ENCODE measurements at places on chromosomes 1 and 21. TPM values are rescaled to one million over a fixed set of nuclear protein-coding genes. Genes with fewer than 3 reads are reported as not detected.

DNA sequence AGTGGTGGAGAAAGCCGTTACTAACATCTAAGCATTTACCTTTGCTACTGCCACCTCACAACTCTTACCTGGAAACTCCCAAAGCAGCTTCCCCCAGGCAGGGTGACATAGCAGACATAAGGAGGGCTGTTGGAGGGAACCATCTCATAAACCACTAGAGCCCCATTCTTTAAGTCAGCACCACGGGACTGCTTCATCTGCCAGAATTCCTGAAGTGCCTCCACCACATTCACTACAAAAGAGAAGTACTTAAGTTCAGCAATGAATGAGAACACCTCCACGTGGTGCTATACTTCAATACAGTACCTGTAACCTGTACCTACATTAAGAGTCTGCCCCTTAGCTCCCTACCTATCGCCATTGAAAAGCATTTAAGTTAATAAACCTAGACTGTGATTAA, 10.3 kb downstream of the LIX1L start:
- no peak for DNase-seq

Gene HHIPL2
- total RNA-seq: 1.4 TPM

DNA sequence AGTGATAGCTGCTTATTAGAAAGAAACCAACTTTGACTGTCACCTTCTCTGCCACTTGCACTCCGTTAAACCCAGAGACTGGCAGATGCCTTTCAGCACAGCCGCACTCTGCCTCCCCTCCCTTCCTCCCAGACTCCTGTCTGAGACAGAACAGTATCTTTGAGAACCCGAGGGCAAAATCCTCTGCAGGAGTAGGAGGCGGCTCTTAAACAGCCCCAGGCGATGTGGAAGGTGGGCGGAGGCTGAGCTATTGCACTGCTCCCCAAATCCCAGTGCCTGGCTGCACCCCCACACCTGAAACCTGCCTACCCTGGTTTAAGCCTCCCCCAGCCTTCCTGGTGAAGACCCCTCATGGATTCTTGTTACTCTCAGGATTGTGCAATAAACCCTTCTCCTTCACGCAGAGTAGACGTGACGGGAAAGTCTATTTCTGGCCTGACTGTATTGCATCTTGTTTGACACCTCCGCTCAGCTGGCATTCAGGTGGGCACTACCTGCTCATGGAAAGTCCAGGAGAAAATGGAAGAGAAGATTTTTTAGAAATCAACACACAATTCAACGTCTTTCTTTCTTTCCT, 34.4 kb upstream of the IGSF21 start:
- no peak for DNase-seq

GRCh38 chr1:154751690-154752089, 118.4 kb downstream of the KCNN3 start:
- DNase-seq: peak; percentile 56

DNA sequence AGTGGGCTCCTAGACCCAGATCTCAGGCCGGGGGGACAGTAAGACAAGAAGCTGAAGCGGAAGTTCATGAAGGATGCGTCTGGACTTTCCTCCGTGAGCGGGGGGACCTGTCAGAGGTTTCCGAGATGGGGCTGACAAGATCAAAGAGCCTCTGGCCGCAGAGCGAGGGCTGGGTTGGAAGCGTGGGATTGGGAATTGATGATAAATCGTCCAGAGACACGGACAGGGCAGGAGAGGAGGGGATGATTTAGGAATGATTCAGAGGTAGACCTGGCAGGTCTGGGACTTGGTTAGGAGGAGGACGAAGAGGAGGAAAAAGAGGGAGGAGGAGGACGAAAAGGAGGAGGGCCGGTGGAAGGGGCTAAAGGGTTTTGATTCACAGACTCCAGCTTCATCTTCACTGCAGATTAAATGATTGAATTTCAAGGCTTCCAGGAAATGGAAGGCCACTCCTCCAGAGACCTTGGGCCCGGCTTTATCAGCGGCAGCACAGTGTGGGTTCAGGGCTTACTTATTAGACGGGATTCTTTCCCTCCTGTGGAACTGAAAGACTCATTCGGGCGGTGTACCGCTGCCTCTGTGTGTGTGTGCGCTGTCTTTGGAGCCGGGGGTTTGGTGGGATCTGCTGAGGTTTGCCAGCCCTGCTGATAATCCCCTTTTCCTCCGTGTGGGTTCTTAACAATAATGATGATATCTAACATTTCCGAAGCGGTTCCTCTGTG, 85.7 kb upstream of the SLC45A1 start:
- no peak for DNase-seq

Gene KIF26B
- under 0.01 TPM for total RNA-seq

DNA sequence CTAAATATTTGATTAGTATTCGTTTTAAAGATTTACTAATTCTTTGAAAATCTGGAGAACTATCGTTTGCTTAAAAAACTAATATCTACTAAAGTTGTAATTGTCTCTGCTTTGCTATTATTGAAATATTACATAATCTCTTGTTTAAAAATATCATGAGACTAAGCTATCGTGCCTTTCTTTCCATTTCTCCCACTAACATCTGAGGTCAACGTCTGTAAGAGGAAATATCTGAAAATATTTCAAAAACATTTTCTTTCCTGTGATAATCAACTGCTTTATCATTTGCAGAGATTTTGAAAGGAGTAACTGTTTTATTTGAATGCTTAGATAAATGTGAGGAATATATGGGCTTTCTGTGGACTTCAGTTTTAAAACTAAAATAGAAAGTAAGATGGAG, 694.1 kb downstream of the USP25 start:
- peak; percentile 17 for DNase-seq

Gene MAP10
- 2.4 TPM for total RNA-seq

DNA sequence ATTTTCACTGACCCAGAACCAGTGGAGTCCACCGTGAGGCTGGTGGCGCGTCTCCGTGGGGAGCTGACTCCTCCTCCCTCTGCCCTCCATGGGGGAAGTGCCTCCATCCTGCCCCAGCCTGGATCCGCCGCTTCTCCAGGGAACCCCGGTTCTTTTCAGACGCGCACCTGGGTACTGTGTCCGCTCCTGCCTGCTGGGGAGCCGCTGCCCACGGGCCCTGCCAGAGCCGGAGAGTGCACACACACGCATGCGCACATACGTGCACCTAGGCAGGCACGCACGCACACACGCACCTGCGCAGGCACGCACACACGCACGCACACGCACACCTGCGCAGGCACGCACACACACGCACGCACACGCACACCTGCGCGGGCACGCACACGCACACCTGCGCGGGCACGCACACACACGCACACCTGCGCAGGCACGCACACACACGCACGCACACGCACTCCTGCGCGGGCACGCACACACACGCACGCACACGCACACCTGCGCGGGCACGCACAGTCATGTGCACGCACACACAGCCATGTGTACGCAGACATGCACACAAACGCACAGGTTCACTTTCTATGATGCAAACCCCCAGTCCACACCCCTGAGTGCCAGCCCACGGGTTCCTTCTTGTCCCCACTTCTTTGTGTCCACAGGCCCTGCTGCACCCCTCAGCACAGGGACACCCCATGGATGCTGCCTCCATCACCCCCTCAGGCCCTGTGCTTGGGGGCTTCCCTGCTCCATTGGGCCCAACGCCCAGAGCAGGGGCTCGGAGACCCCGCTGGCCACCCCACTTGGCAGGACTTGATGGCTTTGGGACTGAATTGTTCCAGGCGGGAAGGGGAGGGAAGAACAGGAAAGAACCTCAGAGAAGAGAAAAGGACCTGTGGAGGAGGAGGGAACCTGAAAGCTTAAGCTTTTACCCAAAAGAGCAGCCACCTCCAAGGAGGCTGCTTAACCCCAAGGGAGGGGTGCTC, 42.7 kb downstream of the MORN1 start:
- no peak for DNase-seq

DNA sequence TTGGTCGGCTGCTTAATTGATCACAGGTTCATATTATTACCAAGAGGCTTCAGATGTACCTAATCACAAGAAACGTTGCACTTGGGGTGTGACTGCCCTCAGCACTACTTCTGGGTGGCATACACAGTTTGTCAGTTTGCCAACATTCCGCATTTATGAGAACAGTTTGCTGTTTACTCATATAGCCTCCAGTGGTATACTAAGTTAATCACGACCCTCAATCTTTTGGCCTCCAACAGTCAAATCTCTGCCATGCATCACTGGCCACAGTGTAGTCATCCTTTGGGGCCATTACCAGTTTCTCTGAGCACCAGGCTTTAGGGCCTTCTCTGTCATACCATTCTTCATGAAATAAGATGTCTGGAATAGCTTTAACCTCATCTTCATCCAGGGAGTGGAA, 62.8 kb upstream of the BCL9 start:
- DNase-seq: no peak

- peak; percentile 43 for DNase-seq
Observed at GRCh38 chr1:966704-967300, 520 bp downstream of the PLEKHN1 start.

DNA sequence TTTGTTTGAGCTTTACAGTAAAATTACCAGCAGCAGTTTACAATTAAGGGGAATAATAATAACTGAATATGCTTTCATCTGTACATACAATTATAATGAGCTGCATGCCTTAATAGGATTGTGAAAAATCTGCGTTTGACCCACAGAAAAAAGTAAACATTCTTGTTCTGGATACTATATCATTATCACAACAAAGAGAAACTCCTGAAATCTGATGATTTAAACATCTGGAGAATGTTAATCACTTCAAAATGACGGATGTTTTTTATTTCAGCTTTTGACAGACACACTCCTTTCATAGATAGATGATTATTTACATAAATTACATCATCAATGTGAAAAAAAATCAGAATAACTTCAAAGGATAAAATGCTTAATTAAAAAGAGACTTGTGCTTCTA, 58.5 kb downstream of the TYW3 start:
- no peak for DNase-seq

DNA sequence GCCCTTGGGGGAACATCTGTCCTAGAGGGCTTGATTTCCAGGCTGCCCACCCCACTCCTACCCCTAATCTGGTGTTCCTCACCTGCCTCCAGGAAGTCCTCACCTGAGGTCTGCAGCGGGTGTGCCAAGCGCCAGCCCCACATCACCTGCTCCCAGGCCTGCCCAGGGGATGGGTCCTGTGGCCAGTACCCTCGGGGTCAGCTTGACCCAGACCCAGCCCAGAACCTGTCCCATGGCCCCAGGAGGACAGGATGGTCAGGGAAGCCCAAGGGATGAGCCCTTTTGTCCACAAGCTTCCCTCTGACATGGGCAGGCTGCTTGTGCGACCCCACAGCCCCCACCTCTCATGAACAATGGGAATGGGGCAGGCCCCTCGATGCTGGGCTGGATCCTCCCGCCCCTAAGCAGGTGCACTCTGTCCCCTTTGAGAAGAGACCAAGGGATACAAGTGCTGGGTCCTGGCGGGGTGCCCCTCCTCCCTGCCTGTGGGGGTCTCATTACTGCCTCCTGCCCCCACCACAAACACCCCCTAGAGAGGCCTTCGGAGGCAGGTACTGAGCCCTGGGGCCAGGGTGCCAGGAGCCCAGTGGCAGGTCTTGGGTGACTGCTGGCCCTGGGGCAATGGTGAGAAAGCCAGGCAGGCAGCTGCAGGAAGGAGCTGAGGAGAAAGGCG, 3.2 kb downstream of the MIB2 start:
- no peak for DNase-seq

DNA sequence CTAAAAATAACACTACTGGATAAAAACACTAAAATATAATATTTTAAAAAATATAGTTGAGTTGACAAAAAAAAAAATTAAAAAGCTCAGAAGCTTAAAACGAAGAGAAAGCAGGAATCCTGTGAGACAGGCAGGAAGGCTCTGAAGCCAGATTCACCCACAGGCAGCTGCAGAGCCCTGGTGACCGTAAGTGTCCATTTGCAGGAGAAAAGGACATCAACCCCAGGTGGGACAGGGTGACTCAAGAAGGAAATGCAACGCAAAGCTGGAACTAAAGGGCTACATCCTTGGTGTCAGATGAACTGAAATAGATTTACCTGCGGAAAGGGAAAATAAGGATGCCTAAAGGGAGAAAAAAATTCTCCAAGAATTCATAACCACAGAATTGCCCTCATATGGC, 46.8 kb downstream of the USP24 start:
- no peak for DNase-seq

Gene U2AF1
- total RNA-seq: 25.9 TPM

Gene PODN
- total RNA-seq: not detected

Gene C1orf185
- not detected for total RNA-seq

Gene MROH7
- total RNA-seq: not detected

GRCh38 chr1:55816456-55817426, 601.6 kb upstream of the USP24 start:
- DNase-seq: peak; percentile 36

DNA sequence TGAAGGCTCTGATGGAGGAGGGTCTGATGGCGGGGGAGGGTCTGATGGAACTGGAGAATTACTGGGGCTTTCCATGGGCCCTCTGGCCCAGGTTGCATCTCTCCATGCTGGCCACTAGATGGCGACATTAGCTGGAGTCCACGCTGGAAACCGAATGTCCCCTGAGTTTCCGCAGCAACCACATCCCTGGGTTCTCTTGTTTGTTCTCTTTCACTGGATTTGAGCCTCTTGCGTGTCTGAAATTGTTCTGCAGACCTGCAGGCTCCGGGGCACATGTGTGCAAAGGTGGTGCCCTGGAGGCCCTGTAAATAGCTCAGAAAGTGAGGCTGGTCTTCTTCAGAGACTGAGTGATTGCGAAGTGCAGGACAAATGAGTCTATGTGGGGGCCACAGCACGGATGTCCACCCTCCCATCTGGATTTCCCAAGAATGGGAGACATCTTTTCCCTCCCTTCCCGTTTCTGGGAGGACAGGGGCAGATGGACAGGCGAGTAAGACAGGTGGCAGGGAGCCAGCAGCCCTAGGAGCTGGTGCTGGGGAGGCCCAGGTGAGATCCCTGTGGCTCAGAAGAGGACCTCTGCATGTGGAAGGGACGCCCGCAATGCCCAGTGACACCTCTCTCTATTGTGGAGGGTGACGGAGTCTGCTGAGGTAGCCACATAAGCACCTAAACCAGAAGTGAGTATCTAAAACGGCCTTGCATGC, 73.2 kb upstream of the ABCG1 start:
- DNase-seq: peak; percentile 37

Gene CYP4Z1
- not detected for total RNA-seq

GRCh38 chr1:12179111-12179519, 12.3 kb downstream of the TNFRSF1B start:
- DNase-seq: no peak

DNA sequence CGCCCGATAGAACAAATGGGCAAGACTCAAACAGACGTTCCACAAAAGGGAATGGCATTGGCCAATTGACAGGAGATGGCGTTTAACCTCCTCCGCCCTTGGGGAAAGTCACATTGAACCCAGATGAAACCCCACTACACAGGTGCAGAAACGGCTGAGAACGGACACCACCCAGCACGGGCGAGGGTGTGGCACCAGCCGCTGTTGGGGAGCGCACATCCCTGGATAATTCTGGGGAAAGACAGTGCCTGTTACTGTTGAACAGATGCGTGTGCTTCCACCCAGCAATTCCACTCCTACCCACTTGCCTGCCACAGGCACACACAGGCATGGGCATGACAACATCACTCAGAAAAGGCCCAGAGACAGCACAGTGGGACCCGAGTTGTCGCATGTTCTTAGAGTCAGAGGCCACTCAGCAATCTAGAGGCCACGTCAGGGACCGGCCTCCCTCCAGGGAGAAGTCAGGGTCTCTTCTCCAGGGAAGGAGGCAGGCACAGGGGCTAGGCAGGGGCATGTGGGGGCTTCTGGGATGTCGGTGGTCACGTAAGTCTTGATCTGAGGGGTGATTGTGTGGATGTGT, 15.2 kb downstream of the PRXL2B start:
- no peak for DNase-seq

Gene DISC1
- 5.8 TPM for total RNA-seq

GRCh38 chr1:71193153-71193552, 112.3 kb upstream of the ZRANB2 start:
- no peak for DNase-seq

- no peak for DNase-seq
Observed at GRCh38 chr1:60895701-60896100, 186.7 kb upstream of the NFIA start.

GRCh38 chr1:166354406-166354805, 187.6 kb upstream of the FAM78B start:
- DNase-seq: no peak

All from LHCN-M2 (cell line).